ENCODE measurements at places on chromosomes 3 and 15.

- no peak for DNase-seq
Measured at GRCh38 chr3:157135671-157136396, 24.1 kb downstream of the CCNL1 start.

DNA sequence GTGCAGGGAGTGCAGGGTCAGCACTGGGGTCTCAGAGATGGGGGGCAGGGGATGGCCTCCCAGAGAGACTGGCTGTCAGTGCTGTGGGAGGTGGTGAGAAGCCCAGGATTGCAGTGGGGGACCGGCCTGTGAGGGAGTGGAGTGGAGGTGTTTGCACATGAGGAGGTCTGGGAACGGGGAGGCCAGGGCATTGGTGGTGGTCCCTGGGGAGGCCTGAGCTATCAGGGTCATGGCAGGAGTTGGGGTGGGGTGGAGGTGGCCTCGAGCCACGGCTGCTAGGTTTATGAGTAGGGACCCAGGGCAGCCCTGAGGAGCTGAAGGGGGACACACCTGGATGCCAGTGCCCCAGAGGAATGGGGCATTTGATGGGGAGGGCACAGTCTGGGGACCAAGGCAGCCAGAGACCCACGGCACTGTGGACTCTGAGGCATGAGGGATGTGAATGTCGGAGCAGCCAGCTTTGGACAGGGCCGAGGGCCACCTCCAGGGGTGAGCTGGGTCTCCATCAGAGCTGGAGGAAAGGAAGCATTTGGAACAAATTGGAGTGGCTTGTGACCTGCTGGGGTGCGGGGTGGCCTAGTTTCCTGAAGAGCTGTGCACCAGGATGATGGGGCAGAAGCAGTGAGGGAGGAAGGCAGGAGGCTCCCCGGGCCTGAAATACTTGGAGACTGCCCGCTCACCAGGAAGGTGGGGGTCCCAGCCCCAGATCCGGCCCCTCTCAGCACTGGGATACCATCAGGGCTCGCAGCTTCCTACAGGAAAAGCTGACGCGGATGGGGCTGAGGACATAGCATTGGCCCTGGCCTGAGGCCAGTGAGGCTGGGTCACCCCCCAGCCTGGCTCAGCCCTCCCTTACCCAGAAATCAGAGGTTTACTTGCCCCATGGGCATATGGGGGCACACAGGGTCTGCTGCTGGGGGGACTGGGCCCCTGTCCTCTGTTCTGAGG, 9.5 kb upstream of the CSPG4 start:
- DNase-seq = no peak

GRCh38 chr15:65580287-65580686, 30.6 kb downstream of the INTS14 start:
- DNase-seq = no peak

DNA sequence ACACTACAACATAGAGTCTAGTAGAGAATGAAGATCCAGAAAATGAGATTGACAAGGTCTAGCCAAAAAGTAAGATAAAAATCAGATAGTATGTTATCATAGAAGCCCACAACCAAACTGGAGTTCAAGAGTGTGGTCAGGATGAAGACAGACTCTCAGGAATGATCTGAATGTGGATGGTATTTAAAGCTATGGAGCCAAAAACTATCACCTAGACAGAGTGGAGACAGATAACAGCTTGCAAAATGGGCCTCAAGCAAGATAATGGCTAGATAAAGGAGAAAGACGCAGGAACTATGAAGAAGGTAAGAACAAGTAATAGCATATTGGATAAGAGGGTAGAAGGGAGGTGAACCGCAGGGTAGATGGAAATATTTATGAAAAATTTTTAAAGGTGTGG, 35.4 kb downstream of the ZMAT3 start:
- no peak for DNase-seq

DNA sequence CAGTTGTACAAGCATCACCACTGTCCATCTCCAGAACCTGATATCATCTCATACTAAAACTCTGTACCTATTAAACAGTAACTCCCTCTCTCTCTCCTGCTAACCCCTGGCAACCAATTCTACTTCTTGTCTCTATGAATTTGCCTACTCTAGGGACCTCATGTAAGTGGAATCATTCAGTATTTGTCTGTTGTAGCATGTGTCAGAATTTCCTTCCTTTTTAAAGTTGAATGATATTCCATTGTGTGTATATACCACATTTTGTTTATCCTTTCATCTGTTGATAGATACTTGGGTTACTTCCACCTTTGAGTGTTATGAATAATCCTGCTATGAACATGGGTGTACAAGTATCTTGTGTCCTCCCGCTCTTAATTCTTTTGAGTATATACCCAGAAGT, 16.6 kb downstream of the ZNF592 start:
- DNase-seq = no peak

- no peak for DNase-seq
Measured at GRCh38 chr15:41286665-41287333, 45.6 kb downstream of the OIP5 start.

DNA sequence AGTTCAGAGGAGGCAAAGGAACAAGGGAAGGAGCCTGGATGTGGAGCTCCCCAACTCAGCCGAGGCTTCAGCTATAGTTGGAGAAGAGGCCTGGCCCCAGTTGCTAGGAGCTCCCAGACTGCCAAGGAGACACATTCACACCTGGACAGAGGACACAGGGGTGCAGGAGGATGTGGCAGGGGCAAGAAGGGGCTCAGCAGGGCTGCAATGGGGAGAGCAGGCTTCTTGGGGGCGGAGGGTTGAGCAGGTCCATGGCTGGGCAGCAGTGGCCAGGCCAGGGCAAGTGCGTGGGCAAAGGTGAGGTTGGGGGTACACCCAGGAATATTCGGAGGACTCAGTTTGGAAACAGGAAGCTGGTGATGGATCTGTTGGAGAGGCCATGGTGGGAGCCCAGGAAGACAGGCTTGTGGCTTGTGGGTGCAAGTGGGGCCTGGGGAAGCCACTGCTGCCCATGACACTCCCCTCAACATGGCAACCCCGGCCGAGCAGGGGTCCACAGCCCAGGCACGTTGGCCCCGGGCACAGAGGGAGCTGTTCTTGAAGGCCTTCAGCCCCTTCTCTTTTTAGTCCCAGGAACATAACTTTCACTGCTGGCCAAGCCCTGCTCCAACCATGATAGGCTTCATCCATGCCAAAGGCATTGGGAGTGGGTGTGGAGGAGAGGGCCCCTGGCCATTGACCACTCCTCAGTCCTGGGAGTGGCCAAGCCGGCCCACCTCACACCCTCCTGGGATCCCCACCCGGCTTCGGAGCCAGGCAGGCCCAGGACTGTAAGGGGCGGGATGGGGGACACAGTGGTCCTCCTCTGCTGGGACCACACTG, 33.3 kb downstream of the TSPAN3 start:
- DNase-seq = peak; percentile 19

Measured in activated CD8-positive, alpha-beta T cell treated with anti-CD3 and anti-CD28 coated beads, Interleukin-2, amount 10 ng/mL, durations not matched to agents 7 days and 5 days (primary cell).